Tracheal epithelial cell (primary cell): ENCODE measurements at places on chromosomes 1 and 21. TPM values are rescaled to one million over a fixed set of nuclear protein-coding genes. Genes with fewer than 3 reads are reported as not detected.

The CACNA1E gene
- not detected in 2 replicates for total RNA-seq

The TMEM269 gene
- 0.21 TPM in 1 of 2 replicates, not detected in the other for total RNA-seq

The CD1D gene
- total RNA-seq: 0.96 and 3.8 TPM in 2 replicates

The LIN28A gene
- total RNA-seq: not detected in 2 replicates

The PDE4B gene
- under 0.01 and 0.21 TPM in 2 replicates for total RNA-seq

The RAD54L gene
- total RNA-seq: 0.96 and 1.7 TPM in 2 replicates

The KRTAP10-1 gene
- not detected in 2 replicates for total RNA-seq

The PEAR1 gene
- 1.4 and 1.5 TPM in 2 replicates for total RNA-seq

The ZYG11A gene
- total RNA-seq: 0.48 TPM in 1 of 2 replicates, not detected in the other

The PKP1 gene
- 263 and 280 TPM in 2 replicates for total RNA-seq

The TNFSF4 gene
- under 0.01 and 0.24 TPM in 2 replicates for total RNA-seq

The CYYR1 gene
- 1.1 and 1.2 TPM in 2 replicates for total RNA-seq

The SLAMF9 gene
- 5.5 and 12.1 TPM in 2 replicates for total RNA-seq

The PIK3CD gene
- 7.9 and 17.1 TPM in 2 replicates for total RNA-seq

The MROH9 gene
- not detected in 2 replicates for total RNA-seq

The CCDC28B gene
- total RNA-seq: 3.4 and 8.7 TPM in 2 replicates

The ALPL gene
- not detected in 2 replicates for total RNA-seq

The GJB4 gene
- total RNA-seq: 8.1 and 48.9 TPM in 2 replicates

The UBL4B gene
- not detected in 2 replicates for total RNA-seq

The TCHHL1 gene
- total RNA-seq: not detected in 2 replicates

The GBP1 gene
- 4.7 and 79.5 TPM in 2 replicates for total RNA-seq

The GPA33 gene
- total RNA-seq: not detected in 2 replicates

The ETV3L gene
- total RNA-seq: not detected in 2 replicates

The EDN2 gene
- total RNA-seq: 5.8 and 14.5 TPM in 2 replicates

The KCNK2 gene
- not detected in 2 replicates for total RNA-seq

The OSBPL9 gene
- 88.7 TPM in 2 replicates for total RNA-seq

The TMEM82 gene
- total RNA-seq: not detected in 2 replicates

The RGSL1 gene
- not detected in 2 replicates for total RNA-seq

The TMEM201 gene
- 3.4 and 4.5 TPM in 2 replicates for total RNA-seq

The TOMM20 gene
- total RNA-seq: 83.9 and 159 TPM in 2 replicates

The LRRIQ3 gene
- 0.24 and 0.43 TPM in 2 replicates for total RNA-seq

The TFAP2E gene
- 0.21 and 0.48 TPM in 2 replicates for total RNA-seq

The S100A7 gene
- total RNA-seq: 1.4 TPM in 1 of 2 replicates, not detected in the other

The HLX gene
- not detected in 2 replicates for total RNA-seq

The LRRC71 gene
- not detected in 2 replicates for total RNA-seq

The ASCL5 gene
- 0.21 TPM in 1 of 2 replicates, not detected in the other for total RNA-seq

The CFAP74 gene
- not detected in 2 replicates for total RNA-seq

The DMBX1 gene
- total RNA-seq: not detected in 2 replicates

The EXOC8 gene
- total RNA-seq: 12.5 and 13.0 TPM in 2 replicates
